ENCODE measurements at places on chromosomes 3 and 15.
A peak's percentile ranks its signal among the peaks of the same experiment; 100 is the strongest.

DNA sequence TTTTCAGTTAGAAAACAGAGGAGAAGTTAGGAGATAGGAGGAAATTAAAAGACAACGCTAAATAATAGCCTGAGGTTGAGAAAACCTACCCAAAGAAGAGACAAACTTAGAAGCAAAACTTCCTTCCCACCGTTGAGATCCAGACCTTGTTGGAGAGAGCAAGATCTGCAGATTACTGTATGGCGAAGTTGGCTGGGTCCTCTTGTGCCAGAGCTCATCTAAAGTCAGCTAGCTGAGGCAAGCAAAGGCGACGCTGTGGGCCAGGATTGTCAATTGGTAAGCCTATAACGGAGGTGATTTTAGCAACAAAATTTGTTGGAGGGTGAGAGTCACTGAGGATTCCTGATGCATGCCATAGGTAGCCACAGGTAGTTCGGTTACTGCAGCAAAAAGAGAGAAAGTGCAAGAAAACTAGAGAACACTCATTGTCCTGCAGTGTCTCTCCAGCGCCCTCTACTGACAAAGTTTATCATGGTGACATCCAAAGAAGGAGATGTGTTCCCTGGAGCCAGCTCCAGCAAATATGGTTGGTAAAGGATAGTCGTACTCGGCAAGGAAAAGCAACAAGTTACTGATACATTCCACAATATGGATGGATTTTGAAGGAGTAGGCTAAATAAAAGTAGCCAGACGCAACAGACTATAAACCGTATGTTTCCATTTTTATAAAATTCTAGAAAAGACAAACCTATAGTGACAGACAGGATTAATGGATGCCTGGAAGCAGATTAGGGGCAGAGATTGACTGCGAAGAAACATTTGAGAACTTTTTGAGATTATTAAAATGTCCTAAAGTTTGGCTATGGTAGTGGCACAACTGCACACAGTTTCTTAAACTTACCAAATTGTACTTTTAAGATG is 9.8 kb upstream of the OR5K4 start:
- DNase-seq: peak; percentile 42

DNA sequence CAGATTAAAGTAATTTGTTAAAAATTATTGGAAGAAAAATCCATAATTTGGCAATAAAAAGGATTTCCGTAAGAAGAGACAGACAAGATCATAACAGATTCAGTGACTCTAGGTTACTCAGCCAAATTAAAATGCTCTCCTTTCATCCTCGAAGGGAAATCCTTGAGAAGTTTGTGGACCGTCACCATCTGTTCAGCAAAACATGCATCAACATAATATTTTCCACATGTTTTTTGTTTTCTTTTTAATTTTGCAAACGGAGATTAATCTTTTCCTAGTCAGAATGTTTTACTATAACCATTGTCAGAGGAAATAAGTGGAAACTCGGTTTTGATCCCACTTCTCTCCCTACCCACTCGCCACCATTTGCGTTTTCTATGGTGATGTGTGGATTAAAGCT is 128.3 kb downstream of the TMCO5A start:
- DNase-seq: no peak

GRCh38 chr3:25784971-25785370 is 1.7 kb upstream of the NGLY1 start:
- no peak for DNase-seq

- no peak for DNase-seq
These were observed 5.9 kb downstream of the RPUSD3 start for GRCh38 chr3:9837701-9838582.

- DNase-seq: no peak
These were observed 22.9 kb downstream of the ANP32A start for GRCh38 chr15:68797599-68798345.

DNA sequence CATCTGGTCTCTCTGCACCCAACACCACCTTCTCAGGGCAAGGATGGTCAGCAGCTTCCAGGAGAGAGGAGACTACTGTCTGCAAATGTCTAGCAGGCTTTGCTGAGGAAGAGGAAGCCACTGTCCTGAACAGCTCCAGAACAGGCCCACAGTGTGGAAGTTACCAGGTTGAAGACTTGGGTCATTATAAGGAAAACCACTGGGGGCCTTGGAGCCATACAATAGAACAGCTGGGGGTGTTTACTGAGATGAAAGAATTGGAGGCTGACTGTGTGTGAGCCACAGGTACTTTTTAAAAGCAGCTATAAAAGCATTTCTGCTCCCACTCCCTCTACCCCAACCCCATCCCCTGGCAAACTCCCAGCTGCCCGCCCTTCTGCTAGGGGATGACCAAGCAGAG is 24.2 kb downstream of the SRGAP3 start:
- DNase-seq: no peak

- DNase-seq: no peak
These were observed 62.5 kb upstream of the C15orf61 start for GRCh38 chr15:67458331-67459029.

GRCh38 chr3:139281096-139281495 is 62.7 kb upstream of the MRPS22 start:
- no peak for DNase-seq

GRCh38 chr15:85839643-85840042 is 44.9 kb upstream of the KLHL25 start:
- DNase-seq: peak; percentile 14

DNA sequence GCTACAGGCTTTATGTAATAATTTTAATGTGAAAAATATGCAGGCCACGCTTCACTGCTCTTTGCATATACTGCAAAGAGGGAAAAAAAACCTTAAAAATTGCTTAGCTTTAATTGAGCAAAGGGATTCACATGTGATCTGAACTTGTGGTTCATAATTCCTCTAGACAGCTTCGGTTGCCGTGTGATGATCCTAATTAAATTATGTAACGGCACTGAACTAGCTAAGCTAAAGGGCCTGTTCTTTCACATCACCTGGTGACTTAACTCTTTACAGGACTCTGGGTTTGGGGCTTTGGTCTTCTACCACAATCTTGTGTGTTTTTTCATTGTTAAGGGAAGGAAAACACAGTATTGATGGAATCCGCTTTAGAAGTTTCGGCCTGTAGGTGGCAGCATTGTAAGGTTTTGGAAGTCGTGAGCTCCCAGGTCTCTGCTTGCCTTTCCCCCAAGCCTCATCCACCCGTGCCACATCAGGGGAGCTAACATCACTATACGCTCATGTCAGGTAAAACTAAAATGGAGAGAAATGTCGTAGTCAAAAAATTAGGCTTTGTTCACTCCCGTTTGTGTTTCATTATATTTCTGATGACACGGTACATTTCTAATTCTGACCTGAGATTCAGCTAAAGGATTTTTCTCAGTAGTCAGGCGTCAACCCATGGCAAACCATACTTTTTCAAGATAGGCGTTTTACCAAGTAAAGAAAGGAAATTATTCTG is 205.6 kb upstream of the DPH6 start:
- DNase-seq: peak; percentile 67

GRCh38 chr3:72559385-72559784 is 288.9 kb downstream of the SHQ1 start:
- no peak for DNase-seq

- DNase-seq: no peak
These were observed 263.9 kb upstream of the PROK2 start for GRCh38 chr3:72048873-72049272.
